Fibroblast of skin of right biceps (primary cell): ENCODE measurements at places on chromosomes 7 and 10.

- DNase-seq: peak; percentile 52
These were observed 156.8 kb downstream of the FAM107B start for GRCh38 chr10:14617852-14618251.

GRCh38 chr10:73232887-73233286, 14.2 kb downstream of the DNAJC9 start:
- DNase-seq: no peak

- peak; percentile 28 for DNase-seq
These were observed 757.3 kb downstream of the TYW1 start for GRCh38 chr7:67753891-67754290.

GRCh38 chr7:50149369-50149768, 56.3 kb upstream of the ZPBP start:
- DNase-seq: no peak

- peak; percentile 76 for DNase-seq
These were observed 10.3 kb downstream of the SUMF2 start for GRCh38 chr7:56074371-56074791.

DNA sequence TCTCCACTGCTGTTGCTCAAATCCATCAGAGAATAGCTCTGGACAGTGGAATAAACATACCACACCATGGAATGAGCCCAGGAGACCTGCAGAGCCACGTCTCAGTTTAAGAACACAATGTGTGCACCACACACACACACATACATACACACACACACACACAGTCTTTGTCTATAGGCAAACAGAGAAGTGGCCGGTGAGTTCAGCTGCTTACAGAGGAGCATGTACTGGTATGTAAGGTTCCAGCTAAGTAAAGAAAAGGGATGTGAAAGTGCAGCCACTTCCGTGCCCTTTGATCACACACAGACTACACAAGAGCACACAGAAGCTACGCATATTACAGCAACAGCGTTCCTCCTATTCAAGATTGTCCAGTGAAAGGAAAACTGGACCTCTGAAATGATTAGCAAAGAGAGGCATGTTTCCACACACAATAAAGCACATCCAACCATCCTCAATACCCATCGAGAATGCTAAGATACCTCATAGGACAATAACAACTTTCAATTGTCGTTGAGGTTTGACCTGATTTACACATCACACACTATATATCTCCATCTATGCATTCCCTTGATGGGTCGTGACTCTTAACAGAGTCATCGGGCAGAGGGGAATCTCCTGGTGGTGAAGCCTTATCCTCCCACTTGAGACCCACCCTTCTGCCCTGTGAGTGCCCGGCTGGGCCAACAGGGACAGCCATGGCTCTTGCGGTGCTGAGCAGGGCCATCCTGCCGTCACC, 23.6 kb downstream of the SLC35B4 start:
- no peak for DNase-seq

- DNase-seq: peak; percentile 3
These were observed 418.9 kb downstream of the XPNPEP1 start for GRCh38 chr10:109504401-109504800.

DNA sequence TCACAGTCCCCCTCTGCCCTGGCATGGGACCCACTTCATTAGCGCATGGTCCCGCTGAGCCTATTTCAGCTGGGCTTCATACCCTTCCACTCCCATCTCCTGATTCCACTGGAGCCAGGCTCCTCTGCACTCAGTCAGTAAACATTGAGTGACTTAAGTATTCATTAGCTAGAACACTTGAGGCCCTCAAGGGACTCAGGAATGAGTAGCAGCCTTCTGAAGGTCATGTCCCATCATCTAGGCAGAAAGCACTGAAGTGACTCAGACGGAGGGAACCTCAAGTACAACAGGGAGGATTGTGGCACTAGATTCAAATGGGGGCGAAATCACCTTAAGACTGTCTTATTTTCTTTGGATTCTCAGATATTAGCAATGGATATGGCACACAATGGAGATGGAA, 186.6 kb upstream of the INHBA start:
- peak; percentile 61 for DNase-seq

GRCh38 chr10:63042256-63042655, 90.9 kb upstream of the NRBF2 start:
- DNase-seq: no peak

DNA sequence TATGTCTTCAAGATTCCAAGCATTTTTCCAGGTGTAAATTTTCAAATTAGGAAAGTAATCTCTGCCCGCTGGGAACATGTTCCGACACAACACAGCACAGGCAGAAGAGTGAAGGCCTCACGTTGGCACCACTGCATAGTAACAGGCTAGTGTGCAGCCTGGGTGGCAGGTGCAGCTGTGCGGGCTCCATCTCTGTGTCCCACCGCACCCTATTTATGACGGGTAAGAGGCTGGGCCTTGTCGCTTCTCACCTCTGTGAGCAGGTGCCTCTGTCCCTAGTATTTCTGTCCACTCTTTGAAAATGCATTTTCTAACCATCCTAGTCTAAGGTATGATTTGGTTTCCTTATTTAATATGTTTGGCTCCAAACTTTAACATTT, 24.1 kb downstream of the VIPR2 start:
- DNase-seq: no peak

- DNase-seq: no peak
These were observed 54.4 kb downstream of the PROSER2 start for GRCh38 chr10:11877591-11877905.

- DNase-seq: no peak
These were observed 237.6 kb upstream of the POM121L12 start for GRCh38 chr7:52797801-52798200.

- DNase-seq: peak; percentile 65
These were observed 2.4 kb downstream of the ABCC2 start for GRCh38 chr10:99784727-99785441.

- DNase-seq: no peak
These were observed 76.0 kb downstream of the HIP1 start for GRCh38 chr7:75662579-75663301.

DNA sequence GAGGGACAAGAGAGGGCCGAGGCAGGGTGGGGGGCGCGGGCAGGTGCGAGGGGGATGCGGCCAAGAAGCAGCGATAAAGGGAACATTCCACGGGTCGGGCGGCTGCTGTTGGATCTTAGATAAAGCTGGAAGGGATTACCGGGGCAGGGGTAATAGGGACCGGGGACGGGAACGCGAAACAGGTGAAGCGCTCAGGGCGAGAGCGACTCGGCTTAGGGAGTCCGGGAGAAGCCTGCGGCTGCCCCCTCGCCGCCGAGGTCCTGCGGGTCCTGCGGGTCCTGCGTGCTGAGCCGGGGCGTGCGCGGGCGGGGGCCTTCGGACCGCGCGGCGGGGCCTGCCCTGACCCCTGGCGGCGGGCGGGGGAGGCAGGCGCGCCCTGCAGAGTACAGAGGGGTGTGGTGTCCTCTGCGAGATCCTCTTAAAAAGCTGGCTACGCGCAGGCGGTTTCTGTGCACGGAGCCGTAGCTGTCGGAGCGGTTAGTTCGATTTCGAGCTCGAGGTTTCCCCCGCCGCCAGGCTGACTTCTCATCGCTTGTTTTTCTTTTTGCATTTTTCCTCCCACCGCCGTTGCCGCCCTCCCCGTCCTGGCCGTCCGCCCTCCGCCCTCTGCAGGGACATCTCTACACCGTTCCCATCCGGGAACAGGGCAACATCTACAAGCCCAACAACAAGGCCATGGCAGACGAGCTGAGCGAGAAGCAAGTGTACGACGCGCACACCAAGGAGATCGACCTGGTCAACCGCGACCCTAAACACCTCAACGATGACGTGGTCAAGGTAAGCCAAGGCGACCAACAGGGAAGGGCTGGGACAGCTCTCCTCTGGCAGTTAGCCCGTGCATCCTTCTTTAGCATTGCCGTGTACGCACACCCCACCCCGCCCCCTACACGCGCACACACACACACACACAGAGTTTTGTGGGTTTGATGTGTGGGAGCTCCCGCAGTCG, 1.4 kb downstream of the CAV1 start:
- DNase-seq: peak; percentile 88

DNA sequence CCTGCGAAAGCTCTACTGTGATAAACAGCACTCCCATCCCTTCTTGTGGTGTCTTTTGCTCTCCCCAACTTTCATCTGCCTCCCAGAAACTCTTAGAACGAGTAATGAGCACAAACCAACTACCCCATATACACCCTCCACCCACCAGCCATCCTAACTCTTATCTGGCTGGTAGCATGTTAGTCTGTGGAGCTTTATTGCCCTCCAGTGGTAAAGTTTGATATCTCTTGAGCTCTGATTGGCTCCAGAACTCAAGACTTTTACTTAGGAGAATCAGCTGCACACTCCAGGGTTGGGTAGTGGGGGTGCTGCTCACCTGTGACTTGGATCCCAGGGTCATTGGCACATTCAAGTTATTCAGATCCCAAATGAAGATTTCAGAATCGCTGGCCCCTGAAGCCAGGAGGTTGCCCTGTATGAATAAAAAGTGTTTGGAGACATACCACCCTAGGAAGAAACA, 10.9 kb downstream of the SEC31B start:
- peak; percentile 69 for DNase-seq

- DNase-seq: no peak
These were observed 2.7 kb upstream of the ARHGAP22 start for GRCh38 chr10:48607356-48608278.

DNA sequence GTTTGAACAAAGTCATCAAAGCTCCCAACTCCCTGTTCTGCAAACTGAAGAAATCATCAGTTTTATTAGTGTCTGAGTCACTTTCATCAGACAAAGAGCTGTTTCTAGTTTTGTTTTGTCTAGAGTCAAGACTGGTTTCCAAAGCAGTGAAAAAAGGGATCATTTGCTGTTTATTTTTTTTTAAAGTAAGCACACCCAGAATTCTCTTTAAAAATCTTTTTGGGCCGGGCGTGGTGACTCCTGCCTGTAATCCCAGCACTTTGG, 972.0 kb upstream of the CELF2 start:
- peak; percentile 26 for DNase-seq

- DNase-seq: peak; percentile 89
These were observed 49.1 kb downstream of the DOCK4 start for GRCh38 chr7:112157072-112157471.

DNA sequence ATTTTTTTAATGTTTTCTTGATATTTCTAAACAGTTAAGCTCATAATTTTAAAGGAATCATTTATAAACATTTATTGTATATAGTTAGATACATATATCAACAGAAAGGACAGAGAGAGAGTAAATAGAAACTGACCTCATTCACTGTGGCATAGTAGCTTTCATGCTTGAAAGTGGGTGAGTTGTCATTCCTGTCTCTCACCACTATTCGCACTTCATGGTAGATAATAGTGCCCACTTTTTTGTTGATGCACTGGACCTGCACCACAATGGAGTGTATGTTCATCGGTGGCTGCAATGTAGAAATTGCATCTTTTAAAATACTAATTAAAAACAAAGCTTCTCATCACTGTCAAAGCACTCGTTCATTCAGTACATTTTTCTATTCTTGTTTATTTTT, 432.0 kb downstream of the PCDH15 start:
- no peak for DNase-seq

DNA sequence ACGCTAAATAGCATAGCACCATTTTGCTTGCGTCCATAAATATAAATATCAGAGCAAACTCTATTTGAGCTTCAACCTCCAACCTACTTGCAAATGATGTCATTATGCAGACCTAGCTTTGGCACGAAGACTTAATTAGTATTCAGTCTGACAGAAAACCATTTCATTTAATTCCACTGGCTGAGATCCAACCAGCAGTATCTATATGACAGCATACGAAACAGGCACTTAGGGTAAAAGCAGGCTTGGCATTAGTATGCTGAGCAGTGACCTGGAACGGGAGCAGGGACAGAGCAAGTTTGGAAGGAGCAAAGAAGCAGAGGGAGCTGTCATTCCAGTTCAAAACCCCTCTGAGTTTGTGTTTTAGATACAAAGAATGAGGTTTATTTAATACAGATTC, 312.5 kb upstream of the CHRM2 start:
- no peak for DNase-seq

DNA sequence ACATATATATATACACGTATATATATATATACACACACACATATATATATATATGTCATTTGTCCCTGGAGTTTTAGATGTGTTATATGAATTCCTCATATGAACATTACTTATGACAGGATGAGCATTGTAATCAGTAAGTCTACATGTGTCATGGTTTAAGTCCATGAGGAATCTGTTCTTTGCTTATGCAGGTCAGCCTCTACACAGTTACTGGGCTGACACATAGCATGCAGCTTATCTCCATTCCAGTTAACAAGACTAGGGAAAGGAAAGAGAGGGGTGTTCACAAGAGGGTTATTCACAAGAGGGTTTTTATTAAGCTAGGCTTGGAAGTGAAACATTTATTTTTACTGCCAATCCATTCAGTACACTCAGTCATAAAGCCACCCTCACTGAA, 226.7 kb downstream of the SNX13 start:
- DNase-seq: no peak

- DNase-seq: peak; percentile 74
These were observed 166.3 kb downstream of the LCOR start for GRCh38 chr10:96998329-96998888.

DNA sequence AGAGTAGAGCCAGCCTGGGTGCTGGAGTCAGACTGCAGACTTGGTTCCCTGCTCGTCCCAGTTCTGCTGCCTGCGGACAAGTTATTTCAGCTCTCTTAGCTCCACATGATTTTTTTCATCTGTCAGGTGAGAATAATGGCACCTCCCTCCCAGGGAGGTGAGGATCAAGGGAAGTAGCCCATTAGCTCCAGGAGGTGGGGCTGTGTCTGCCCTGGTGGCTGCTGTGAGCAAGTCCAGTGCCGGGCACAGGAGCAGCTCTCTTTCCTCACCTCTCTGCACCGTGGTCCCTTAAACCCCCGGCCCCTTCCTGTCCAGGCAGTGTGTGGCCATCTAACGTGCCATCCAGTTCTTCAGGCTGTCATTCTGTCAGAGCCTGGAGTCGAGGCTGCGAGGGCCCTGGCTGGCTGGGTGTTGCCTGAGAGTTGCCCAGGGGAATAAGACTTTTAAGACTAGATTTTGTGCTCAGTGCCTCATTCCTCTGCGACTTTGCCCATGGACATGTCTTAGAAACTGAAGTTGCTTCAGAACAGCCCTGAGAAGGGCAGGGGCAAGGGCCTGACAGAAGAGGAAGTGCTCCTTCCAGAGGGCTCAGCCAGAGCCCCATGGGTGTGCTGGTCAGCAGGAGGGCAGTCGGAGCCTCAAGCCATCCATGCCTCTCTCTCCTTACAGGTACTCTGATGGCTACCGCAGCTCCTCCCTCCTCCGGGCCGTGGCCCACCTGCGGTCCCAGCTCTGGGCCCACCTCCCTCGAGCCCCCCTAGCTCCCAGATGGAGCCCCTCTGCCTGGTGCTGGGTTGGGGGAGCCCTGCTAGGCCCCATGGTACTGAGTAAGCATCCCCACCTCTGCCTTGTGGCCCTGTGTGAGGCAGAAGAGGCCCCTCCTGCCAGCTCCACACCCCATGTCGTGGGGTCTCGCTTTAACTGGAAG, 5.0 kb downstream of the ABCB8 start:
- DNase-seq: no peak

GRCh38 chr10:113322843-113323242, 230.0 kb upstream of the HABP2 start:
- no peak for DNase-seq

DNA sequence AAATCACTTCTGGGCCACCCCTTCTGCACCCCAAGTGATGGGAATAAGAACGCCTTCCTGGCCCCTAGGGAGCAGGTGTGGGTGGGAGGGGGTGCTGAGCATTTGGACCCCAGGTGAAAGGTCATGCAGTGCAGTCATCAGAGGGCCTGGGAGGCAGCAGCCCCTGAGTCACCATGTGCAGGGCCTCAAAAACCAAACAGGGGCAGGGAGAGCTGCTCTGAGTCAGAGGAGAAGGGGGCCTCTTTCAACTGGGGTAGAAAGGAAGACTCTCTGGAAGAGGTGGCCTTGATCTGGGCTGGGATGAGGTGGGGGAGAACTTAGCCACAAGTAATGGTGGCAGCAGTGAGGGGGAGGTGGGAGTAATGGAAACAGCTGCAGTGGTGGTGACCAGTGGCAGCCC, 164.3 kb downstream of the BUB3 start:
- DNase-seq: no peak
